ENCODE measurements at places on chromosomes 7 and 10.

GRCh38 chr7:69445541-69445940 lies 152.7 kb upstream of the AUTS2 start:
- no peak for DNase-seq

- DNase-seq, result no peak
These were observed 124.9 kb upstream of the HABP2 start for GRCh38 chr10:113427811-113428558.

GRCh38 chr7:75992083-75992755 lies 2.2 kb downstream of the TMEM120A start:
- DNase-seq, result no peak

DNA sequence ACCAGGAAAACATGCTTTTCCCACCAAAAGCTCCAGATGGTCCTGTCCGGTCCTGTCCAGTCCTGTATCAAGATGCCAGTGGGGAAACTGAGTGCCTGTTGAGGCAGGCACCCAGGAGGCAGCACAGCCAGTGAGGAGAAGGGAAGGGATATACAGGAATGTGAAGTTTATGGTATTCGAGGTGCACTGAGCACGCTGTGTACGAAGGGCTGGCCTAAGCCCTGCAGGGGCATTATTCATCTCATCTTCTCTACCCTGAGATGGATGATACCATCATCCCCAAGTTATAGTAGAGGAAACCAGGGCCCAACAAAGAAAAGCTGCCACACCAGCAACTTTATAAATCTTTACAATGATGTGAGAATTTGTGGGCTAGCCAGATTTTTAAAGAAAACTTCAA lies 23.4 kb upstream of the FXYD4 start:
- DNase-seq, result no peak

DNA sequence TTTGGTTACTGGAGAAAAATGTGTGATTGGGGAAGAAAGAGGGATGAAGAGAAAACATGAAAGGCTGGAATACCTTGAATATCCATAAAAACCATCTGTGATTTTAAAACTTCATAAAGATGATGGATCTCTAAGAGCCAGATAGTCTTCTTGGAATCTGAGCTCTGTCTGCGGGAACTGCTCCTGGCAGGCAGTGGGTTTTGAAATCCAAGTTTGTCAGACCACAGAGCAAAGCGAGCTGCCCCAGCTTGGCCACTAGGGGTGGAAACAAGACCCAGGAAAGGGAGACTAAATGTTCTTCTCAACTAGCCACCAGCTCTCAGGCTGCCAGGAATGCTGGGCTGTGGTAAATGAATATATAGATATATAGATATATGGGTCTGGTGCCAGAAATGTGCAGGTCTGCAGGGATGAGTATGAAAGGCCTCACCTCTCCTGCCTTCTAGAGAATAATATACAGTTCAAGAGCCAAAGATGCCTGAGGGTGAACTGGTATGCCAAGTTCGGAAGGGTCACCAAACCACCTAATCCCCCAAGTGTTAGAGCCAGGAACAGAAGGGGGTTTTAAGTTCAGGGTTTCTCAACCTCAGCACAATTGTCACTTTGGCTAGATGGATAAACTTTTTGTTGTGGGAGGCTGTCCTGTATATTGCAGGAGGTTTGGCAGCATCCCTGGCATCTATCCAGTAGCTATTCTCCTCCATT lies 208.8 kb downstream of the KCNMA1 start:
- DNase-seq, result no peak

GRCh38 chr10:62308101-62308500 lies 39.5 kb upstream of the RTKN2 start:
- DNase-seq, result no peak

- DNase-seq, result no peak
These were observed 146.5 kb downstream of the FANK1 start for GRCh38 chr10:126042906-126043305.

DNA sequence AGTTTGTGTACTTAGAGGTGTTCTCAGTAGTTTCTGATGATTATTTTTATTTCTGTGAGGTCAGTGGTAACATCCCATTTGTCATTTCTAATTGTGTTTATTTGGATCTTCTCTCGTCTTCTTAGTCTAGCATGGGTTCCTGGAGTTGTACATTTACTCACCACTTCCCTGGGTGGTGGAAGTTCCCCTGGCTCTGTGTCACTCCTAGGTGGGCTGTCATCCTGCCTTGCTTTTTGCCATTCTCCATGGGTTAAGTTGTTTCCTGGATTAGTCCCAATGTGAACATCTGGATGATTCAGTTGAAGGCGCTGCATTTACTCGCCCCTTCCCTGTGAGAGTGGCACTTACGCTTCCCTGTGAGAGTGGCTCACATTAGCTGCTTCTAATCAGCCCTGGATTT lies 48.2 kb downstream of the GSAP start:
- no peak for DNase-seq

GRCh38 chr10:93481637-93482144 lies 443 bp downstream of the MYOF start:
- no peak for DNase-seq

DNA sequence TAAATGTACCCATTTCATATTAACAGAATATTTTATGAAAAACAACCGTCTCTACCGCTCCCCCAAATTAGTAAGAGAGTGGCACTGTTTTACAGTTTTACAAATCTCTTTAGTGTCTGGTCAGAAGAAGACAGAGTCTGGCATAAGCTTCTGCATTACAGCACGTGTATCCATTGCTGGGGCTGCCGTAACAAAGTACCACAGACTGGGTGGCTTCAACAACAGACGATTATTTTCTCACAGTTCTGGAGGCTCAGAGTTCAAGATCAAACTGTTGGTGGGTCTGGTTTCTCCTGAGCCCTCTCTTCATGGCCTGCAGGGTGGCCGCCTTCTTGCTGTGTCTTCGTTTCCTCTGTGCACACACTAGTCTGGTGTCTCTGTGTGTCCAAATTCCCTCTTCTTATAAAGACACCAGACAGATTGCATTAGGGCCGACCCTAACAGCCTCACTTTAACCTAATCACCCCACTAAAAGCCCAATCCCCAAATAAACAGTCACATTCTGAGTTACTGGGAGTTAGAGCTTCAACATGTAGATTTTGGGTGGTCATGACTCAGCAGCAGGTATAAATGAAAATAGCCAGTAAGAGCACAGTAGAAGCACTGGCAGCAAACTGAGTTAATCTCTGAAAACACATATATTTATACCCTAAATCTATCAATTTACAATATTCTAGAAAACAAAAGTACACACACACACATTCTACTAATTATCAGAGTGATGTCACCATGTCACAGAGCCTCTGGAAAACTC lies 4.0 kb upstream of the SPOCK2 start:
- no peak for DNase-seq

GRCh38 chr10:87608756-87609155 lies 50.9 kb upstream of the PAPSS2 start:
- no peak for DNase-seq

GRCh38 chr10:88525371-88526069 lies 57.6 kb downstream of the RNLS start:
- DNase-seq, result no peak

Data from T-helper 9 cell (primary cell).